Fibroblast of upper back skin (primary cell): ENCODE measurements at places on chromosomes 13 and 19.

DNA sequence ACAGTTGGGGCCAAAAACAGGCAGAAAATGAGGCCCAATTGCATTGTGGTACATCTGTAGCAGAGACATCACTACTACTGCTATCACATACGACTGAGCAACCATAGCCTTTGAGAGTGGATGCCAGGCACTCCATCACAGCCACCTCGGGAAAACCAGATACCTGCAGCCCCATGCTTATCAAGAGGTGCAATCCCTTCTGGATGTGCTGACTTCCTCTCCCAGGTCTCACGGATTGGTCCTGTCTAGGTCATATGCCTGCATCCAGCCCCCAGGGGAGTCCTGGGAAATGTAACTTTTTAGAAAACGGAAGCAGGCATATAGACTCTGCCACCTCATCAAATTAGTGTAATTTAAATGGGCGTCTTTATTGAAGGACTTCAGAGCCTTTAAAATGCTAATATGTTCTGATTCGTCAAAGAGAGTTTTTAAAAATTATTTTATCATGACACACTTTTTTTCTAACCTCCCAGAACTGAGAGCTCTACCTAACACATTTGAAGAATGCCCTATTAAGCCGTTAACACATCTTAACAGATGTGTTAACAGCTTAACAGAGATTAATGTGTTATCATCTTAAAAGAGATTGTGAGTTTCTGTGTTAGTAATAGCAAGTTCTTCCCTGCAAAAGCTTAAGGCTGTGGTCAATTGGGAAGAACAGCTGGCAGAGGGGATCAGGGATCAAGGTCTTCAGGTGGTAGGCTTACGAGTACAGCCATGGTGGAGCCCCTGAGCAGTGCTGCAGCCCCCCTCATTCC, 63.9 kb downstream of the DLEU7 start:
- no peak for DNase-seq

- DNase-seq: peak; percentile 37
These were observed 82.2 kb downstream of the TNFSF11 start for GRCh38 chr13:42656161-42656560.

GRCh38 chr13:39777527-39778061, 122.1 kb downstream of the COG6 start:
- peak; percentile 96 for DNase-seq

- DNase-seq: no peak
These were observed 1.7 kb upstream of the SERTAD3 start for GRCh38 chr19:40445780-40446262.

- no peak for DNase-seq
These were observed 54.1 kb downstream of the DNAJC15 start for GRCh38 chr13:43077461-43077860.

DNA sequence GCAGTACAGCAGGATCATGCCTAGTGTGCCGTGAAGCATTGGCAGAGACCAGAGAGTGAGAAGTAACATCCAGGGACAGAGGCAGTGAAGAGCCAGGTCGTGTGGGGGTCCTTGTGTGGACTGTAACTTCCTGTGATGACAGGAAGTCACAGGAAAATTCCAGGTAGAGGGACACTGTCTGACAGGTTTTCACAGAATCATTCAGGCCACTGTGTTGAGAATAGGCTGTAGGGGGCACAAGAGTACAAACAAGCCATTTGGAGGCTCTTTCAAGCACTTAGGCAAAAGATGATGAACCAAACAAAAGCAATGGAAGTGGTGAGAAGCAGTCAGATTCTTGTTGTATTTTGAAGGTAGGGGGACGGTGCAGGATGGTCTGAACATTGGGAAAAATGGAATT, 46.4 kb downstream of the N4BP2L1 start:
- DNase-seq: peak; percentile 36

- peak; percentile 2 for DNase-seq
These were observed 3.8 kb upstream of the ZNF626 start for GRCh38 chr19:20664901-20665781.

DNA sequence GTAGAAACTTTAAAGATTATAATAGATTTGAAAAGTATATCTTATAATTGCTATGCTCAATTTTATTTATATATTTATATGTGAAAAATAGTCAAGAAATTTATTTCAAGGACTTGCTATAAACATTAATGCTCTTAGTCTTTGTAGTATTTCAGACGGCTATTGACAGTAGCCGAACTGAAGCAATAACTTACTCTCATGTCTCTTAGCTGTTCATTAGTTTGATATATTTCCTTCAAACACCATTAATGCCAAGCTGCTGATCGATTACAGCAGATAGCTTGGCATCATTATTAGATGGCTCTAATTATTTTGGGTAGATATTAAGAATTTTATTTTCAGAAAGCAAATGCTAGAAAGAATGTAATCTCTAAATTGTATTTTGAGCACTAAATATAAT, 1151.5 kb upstream of the SPRY2 start:
- no peak for DNase-seq

- peak; percentile 36 for DNase-seq
These were observed 4.6 kb downstream of the PPP5C start for GRCh38 chr19:46351241-46352041.

- DNase-seq: no peak
These were observed 46.2 kb downstream of the FNDC3A start for GRCh38 chr13:49021953-49022352.

DNA sequence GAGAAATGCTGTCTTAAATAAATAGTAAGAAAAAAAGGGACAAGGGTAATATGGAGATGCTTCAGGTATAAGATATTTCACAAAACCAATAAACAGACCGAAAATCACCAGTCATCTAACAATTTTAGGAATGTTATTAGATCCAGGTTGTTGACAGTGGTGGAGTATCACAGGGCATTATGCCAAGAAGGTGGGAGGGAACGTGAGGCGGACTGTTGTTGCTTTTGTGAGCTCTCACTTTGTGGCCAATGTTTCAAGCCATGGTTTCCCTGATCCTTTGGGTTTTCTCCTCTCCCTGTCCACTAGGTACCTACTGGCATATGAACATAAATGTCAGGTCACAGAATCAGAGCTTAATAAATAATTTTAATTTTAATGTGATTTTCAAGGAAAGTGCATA, 790.3 kb upstream of the SLITRK1 start:
- no peak for DNase-seq

DNA sequence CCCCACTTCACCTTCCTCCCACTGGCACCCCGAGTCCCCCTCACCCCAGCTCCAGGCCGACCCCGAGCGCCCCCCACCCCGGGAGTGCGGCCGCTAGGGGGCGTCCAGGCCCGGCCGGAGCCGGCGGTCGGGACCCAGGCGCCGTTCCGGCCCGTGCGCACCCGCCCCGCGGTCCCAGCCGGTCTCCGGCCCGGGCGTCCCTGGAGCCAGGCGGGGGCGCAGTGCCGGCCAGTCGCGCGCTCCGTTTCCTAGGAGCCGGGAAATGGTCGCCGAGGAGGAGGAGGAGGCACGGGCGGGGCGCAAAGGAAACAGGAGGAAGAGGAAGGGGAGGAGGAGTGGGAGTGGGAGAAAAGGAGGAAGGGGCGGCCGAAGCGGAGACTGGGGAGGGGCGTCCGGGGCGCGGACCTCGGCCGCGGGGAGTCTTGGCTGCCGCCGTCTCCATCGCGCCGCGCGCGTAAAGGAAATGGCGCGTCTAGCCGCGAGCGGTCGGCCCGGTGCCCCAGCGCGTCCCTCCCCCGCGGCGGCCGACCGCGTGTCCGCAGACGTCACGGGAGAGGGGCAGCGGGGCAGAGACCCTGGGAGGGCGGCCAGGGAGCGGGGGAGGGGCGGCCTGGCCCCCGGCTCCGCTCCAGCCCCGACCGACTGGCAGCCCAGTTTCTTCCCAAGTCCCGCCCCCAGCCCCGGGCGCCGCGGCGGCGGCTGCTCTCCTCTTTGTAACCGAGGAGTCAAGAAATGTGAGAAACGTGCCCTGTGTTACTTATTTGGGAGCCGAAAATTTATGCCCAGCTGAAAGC, 1.1 kb upstream of the KCTD15 start:
- DNase-seq: peak; percentile 88

DNA sequence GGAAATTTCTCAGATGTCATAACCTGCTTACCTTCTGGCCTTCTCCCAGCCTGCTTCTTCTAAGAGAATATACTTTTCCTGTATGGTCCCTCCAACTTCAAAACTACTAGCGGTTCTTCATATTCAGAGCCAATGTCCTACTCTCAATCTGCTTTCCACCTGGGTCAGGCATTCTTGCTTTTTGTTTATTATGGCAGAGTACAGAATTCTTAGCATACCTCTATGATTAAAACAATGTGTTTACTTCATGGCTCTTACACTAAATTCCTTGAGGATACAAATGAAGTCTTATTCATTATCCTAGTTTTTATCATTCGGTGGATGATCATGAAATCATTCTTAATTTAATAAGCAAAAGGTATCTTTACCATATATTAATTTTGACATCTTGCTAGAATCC, 484.2 kb upstream of the SLITRK1 start:
- DNase-seq: peak; percentile 77

DNA sequence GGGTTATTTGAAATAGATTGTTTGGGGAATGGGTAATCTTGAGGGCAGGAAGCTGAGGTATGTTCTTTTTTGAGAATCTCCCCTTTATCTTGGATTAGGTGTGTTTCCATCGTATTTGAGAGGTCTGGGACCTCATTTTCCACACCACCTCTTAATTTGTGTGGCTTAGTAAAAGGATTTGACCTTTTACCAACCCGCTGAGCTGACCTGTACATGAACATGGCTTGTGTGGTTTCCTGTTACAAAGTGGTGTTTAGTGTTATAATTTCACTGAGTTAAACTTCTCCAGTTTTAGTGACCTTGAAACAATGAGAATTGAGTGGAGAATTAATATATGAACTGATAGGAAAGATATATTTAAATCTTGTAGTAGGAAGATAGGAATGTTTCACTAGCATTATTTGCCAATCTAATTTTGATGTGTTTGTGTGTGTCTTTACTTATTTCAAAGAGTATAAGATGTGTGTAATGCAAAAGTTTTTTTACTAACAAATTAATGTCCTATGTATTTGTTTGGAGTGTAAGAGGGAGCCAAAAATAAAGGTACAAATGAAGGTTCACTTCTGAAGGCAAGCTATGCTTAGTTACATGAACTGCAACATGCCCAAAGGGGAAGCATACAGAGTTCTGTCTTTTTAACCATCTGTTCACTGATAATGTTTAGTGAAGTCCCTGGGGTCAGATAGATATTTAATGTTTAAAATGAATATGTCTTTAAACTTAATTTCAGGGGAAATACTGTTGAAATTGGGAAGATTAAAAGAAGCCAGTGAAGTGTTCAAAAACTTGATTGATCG, 17.1 kb downstream of the NAA16 start:
- no peak for DNase-seq

GRCh38 chr13:44826591-44827350, 162.5 kb downstream of the NUFIP1 start:
- no peak for DNase-seq

- DNase-seq: no peak
These were observed 11.4 kb upstream of the LTBP4 start for GRCh38 chr19:40589591-40590429.

DNA sequence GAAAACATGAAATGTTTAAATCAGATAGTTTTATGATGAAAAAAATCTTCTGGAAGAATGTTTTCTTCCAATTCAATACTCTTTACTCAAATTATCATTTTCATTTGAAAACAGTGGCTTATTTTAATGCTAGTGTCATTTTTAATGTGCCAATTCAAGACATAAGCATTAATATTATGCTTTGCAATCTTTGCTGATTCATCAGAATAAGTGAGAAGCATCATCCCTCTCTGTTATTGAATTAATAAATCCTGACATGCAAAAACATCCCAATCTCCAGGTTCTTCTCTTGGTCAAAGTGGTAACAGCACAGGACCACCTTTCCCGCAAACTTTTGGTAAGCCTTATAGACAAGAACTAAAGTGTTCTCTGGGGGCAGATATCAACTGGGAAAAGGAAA, 3.8 kb downstream of the INTS6 start:
- DNase-seq: no peak
